ENCODE measurements at places on chromosomes 4 and X.

DNA sequence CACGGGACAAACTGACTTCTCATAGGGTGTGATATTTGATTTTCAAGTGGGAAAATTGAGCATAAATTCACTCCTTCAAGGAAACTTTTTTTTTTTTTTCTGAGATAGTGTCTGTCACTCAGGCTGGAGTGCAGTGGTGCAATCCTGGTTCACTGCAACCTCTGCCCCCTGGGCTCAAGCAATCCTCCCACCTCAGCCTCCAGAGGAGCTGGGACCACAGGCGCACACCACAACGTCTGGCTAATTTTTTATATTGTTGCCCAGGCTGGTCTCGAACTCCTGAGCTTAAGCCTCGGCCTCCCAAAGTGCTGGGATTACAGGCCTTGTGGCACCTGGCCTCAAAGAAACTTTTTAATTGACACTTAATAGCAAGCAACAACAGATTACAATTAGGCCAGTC is 13.8 kb downstream of the CLDN34 start:
- no peak for DNase-seq

GRCh38 chr4:153790962-153791551 is 2.2 kb upstream of the SFRP2 start:
- DNase-seq = no peak

DNA sequence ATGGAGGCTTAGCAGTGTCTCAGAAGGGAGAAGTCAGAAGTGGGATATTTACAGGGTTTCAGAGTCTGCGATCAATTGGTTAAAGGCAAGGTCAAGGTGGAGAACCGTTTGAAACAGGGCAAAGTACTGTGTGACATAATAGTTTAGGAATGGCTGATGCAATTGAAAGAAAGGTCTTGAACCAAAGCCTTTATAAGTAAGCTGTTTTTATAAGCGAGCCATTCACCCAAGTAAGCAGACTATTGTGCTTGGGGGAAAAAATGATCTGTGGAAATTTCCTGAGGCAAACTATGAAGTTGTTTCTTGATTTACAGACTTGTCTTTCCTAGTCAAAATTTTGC is 327.3 kb downstream of the CAMK2D start:
- DNase-seq = no peak

GRCh38 chr4:173146456-173146855 is 22.2 kb upstream of the GALNT7 start:
- DNase-seq = no peak

DNA sequence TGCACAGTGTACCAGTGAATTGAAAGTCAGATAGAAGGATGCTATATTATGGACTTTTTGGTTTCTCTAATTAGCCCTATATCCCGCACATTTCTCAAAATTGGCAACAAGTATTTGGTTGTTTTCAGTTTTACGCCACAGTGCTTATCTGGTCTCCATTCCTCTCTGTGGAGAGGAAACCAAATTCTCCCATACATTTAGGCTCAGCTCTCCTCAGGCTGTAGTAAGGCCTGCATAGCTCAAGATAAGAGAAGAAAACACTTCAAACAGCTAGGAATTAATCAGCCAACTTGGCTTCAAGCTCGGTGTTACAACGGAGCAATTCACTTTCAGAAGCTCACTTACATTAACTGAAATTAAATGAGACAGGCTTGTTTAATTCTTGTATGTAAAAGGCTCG is 263.2 kb downstream of the PDHA2 start:
- no peak for DNase-seq

- DNase-seq = no peak
These were observed 382.0 kb downstream of the GABRG1 start for GRCh38 chr4:45741897-45742296.

DNA sequence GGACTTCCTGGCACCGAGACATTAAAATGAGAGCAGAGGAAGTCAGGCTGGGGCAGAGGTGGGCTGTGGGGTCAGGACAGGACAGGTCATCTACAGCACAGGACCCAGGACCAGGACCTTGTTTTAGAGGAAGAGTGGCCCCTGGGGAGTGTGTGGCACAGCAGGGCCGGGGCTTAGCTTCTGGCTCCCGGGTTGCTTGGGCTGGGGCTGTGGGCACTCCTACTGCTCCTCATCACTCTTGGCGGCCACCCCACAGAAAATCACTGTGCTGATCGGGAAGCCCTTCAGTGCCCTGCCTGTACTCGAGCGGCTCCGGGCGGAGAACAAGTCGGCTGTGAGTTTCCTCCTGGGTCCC is 8.1 kb upstream of the ATP6AP1 start:
- DNase-seq = no peak

- no peak for DNase-seq
These were observed 56.9 kb upstream of the TADA2B start for GRCh38 chr4:6986072-6986780.

- DNase-seq = no peak
These were observed 9.7 kb upstream of the TMEM165 start for GRCh38 chr4:55386073-55386472.

- no peak for DNase-seq
These were observed 37.7 kb upstream of the VMA21 start for GRCh38 chrX:151359341-151359740.
